Osteocyte (in vitro differentiated cells): ENCODE measurements at places on chromosomes 5 and 9.

DNA sequence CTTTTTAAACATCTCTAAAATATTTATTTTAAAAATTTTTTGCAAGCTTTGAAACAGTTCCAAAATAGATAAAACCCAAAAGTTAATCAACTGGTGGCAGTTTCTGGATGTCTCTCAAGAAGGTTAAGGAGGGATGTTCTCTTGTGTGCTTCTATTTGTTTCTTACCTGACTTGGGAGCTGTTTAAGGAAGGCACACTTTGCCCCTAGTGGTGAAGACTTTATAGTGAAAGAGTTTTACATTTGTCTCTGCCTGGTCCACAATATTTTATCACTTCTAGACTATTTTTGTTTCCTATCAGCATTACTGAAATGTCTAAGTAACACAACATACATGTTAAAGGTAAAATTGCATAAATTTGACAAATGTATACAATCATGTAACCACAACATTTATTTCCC, 552.8 kb downstream of the SEMA5A start:
- no peak overlapping the region for H3K4me3 ChIP-seq
- peaks cover 8% of the 10 kb centered on the region for H3K4me1 ChIP-seq
- no peak for DNase-seq
- H3K27me3 ChIP-seq: no peaks in the 10 kb centered on the region
- H3K27ac ChIP-seq: no peak overlapping the region

- no peak for DNase-seq
- H3K4me1 ChIP-seq: peaks cover 2% of the 10 kb centered on the region
- H3K36me3 ChIP-seq: no peaks in the 10 kb centered on the region
- no peak overlapping the region for H3K4me3 ChIP-seq
- peaks cover 27% of the 10 kb centered on the region for H3K27me3 ChIP-seq
These were observed 186.1 kb downstream of the PDZD2 start for GRCh38 chr5:31824869-31825517.

DNA sequence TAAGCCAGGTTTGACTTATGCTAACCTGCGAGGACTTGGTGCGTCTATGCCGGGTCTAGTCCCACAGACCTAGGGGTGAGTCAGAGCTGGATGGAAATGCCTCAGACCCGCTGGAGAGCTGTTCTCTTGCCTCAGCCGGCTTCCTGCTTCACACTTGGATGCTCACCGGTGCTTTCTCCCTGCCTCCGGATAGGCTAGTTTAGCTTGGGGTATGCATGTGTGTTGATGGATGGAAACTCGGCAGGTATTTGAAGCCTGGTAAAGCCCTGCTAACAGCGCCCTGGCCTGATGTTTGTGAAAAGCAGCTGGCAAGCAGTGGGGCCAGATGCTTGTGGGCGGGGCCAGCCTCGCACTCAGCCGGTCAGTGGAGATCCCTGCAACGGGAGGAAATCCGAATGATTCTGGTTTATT, 29.3 kb downstream of the PRRC2B start:
- no peaks in the 10 kb centered on the region for H3K27me3 ChIP-seq
- peaks cover 54% of the 10 kb centered on the region for H3K4me1 ChIP-seq
- DNase-seq: no peak

- H3K36me3 ChIP-seq: no peaks in the 10 kb centered on the region
- H3K4me1 ChIP-seq: peaks cover 14% of the 10 kb centered on the region
- no peak for DNase-seq
- H3K27me3 ChIP-seq: peaks cover 12% of the 10 kb centered on the region
These were observed 10.3 kb upstream of the FCN2 start for GRCh38 chr9:134870301-134870694.

GRCh38 chr9:98550206-98550820, 158.4 kb downstream of the GABBR2 start:
- H3K36me3 ChIP-seq: no peaks in the 10 kb centered on the region
- H3K27ac ChIP-seq: no peak overlapping the region
- DNase-seq: peak; percentile 40
- peaks cover 17% of the 10 kb centered on the region for H3K27me3 ChIP-seq
- H3K4me3 ChIP-seq: no peak overlapping the region

- H3K27me3 ChIP-seq: no peaks in the 10 kb centered on the region
- H3K4me1 ChIP-seq: no peaks in the 10 kb centered on the region
- H3K27ac ChIP-seq: no peak overlapping the region
- H3K36me3 ChIP-seq: no peaks in the 10 kb centered on the region
- H3K4me3 ChIP-seq: no peak overlapping the region
These were observed 330.6 kb downstream of the CHSY3 start for GRCh38 chr5:130234816-130235215.

GRCh38 chr5:79697222-79698170, 7.9 kb downstream of the CMYA5 start:
- no peaks in the 10 kb centered on the region for H3K27me3 ChIP-seq
- no peaks in the 10 kb centered on the region for H3K36me3 ChIP-seq
- no peak overlapping the region for H3K27ac ChIP-seq
- no peak for DNase-seq

GRCh38 chr5:110463106-110463505, 263.4 kb downstream of the TMEM232 start:
- no peaks in the 10 kb centered on the region for H3K36me3 ChIP-seq
- H3K4me1 ChIP-seq: peaks cover 8% of the 10 kb centered on the region

- peaks cover 6% of the 10 kb centered on the region for H3K27me3 ChIP-seq
- no peak for DNase-seq
- H3K4me1 ChIP-seq: no peaks in the 10 kb centered on the region
- no peaks in the 10 kb centered on the region for H3K36me3 ChIP-seq
- no peak overlapping the region for H3K27ac ChIP-seq
These were observed 26.5 kb downstream of the PPP2R2B start for GRCh38 chr5:146852089-146852488.

GRCh38 chr5:173247041-173247440, 12.0 kb upstream of the NKX2-5 start:
- no peaks in the 10 kb centered on the region for H3K36me3 ChIP-seq
- H3K27me3 ChIP-seq: peaks cover 40% of the 10 kb centered on the region
- H3K4me3 ChIP-seq: no peak overlapping the region
- no peak for DNase-seq
- peaks cover 10% of the 10 kb centered on the region for H3K4me1 ChIP-seq
- H3K27ac ChIP-seq: no peak overlapping the region

GRCh38 chr5:4116834-4117233, 521.2 kb downstream of the IRX1 start:
- no peaks in the 10 kb centered on the region for H3K27me3 ChIP-seq
- no peak overlapping the region for H3K27ac ChIP-seq
- no peak for DNase-seq
- H3K36me3 ChIP-seq: no peaks in the 10 kb centered on the region

- H3K27me3 ChIP-seq: no peaks in the 10 kb centered on the region
- no peak overlapping the region for H3K4me3 ChIP-seq
- peaks cover 60% of the 10 kb centered on the region for H3K4me1 ChIP-seq
- H3K36me3 ChIP-seq: peaks cover 8% of the 10 kb centered on the region
These were observed 87.8 kb downstream of the RAI14 start for GRCh38 chr5:34743878-34744277.

- H3K36me3 ChIP-seq: no peaks in the 10 kb centered on the region
- no peak overlapping the region for H3K4me3 ChIP-seq
- peaks cover 18% of the 10 kb centered on the region for H3K4me1 ChIP-seq
- H3K27ac ChIP-seq: no peak overlapping the region
- peaks cover 65% of the 10 kb centered on the region for H3K27me3 ChIP-seq
These were observed 2.8 kb downstream of the NR6A1 start for GRCh38 chr9:124768334-124768733.

DNA sequence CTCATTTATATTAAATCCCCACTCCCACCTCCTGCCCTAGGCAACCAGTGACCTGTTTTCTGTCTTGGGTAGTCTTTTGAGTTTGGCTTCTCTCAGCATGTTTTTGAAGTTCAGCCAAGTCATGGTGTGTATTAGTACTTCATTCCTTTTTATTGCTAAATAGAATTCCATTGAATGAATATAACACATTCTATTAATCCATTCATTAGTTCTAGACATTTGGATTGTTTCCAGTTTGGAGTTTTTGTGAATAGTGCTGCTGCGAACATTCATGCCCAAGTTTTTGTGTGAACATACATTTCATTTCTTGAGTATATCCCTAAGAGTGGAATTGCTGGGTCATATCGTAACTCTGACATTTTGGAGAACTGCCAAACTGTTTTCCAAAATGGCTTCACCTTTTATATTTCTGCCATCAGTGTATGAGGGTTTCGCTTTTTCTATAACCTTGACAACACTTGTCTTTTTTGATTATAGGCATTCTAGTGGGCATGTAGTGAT, 2.7 kb downstream of the ZNF346 start:
- peaks cover 24% of the 10 kb centered on the region for H3K4me1 ChIP-seq
- H3K36me3 ChIP-seq: peaks cover 14% of the 10 kb centered on the region
- no peak overlapping the region for H3K27ac ChIP-seq
- no peak for DNase-seq

DNA sequence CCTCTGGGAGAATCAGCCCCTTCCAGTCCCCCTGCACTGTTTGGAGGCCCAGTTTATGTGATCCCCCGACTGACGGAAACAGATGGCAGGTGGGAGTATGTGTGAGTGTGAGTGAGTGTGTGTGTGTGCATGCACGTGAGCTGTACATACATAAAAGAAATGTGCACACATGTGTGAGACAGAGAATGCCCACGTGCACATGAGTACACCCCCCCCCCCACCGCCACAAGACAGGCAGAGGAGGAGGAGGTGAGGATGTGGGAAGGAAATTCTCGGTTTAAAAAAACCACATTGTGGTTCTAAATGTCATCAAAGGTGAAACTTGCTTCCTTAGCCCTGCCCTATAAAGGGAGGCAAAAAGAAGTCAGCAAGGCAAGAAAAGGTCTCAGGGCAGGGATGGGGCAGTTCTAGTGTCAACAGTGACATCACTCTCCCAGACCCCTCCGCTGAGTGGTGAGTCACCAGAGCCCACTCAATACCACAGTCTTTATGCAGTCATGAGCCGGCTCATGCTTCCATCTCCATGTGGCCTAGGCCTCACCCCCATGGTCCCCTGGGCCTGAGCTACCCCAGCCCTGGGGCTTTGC, 79.2 kb upstream of the HSPA9 start:
- no peaks in the 10 kb centered on the region for H3K36me3 ChIP-seq
- peaks cover 3% of the 10 kb centered on the region for H3K4me1 ChIP-seq
- H3K4me3 ChIP-seq: no peak overlapping the region
- no peak overlapping the region for H3K27ac ChIP-seq
- DNase-seq: no peak
- H3K27me3 ChIP-seq: no peaks in the 10 kb centered on the region

- H3K27me3 ChIP-seq: peaks cover 16% of the 10 kb centered on the region
- no peaks in the 10 kb centered on the region for H3K36me3 ChIP-seq
- no peaks in the 10 kb centered on the region for H3K4me1 ChIP-seq
- peak; percentile 11 for DNase-seq
- no peak overlapping the region for H3K4me3 ChIP-seq
These were observed 27.9 kb upstream of the CEP72 start for GRCh38 chr5:584216-584615.

DNA sequence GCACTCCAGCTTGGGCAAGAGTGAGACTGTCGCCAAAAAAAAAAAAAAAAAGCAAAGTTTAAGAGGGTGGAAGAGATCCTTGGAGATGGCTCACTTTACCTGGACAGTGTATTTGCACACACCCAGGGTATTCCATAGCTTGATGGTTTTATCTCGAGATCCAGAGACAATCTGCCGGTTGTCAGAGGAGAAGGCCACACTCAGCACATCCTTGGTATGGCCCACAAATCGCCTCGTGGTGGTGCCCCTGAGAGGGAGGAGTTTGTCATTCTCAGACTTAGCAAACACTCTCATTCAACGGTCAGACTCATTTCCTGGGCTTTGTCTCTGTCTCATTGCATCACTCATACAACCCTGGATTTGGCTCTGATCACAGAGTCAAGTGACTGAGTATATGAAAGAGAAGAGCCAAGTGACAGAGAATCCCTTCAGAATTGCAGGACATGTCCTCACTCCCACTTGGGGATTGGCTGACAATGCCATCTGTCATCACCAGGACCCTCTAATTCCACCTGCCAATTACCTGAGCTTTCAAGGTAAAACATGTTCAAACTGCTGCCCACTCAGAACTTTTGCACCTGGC, 2.2 kb downstream of the RACK1 start:
- H3K4me1 ChIP-seq: peaks cover 44% of the 10 kb centered on the region
- DNase-seq: no peak
- peak overlapping the region; percentile 94 for H3K4me3 ChIP-seq
- H3K27me3 ChIP-seq: no peaks in the 10 kb centered on the region
- peak overlapping the region; percentile 100 for H3K27ac ChIP-seq
- H3K36me3 ChIP-seq: peaks cover 40% of the 10 kb centered on the region

DNA sequence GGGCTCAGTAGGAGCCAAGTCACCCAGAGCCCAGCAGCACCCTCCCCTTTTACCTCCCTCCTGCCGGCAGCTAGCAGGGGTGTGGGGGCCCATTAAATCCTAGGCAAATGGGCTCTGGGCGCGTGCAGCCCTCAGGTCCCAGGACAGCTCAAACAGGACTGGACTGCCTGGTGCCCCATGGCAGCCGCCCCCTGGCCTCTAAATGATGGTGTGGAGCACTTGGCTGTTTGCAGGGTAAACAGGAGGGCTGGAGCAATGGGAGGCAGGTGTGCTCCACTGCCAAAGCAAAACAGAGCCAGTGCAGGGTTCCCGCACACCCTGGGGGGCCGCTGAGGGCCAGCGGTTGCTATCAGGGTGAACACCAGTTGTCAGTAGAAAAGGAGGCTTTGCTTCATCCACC, 55.9 kb upstream of the C5orf58 start:
- no peak for DNase-seq
- H3K27ac ChIP-seq: no peak overlapping the region
- peaks cover 6% of the 10 kb centered on the region for H3K4me1 ChIP-seq

GRCh38 chr9:126612813-126613641, 701 bp upstream of the LMX1B start:
- H3K4me3 ChIP-seq: peak overlapping the region; percentile 55
- H3K27ac ChIP-seq: no peak overlapping the region
- H3K36me3 ChIP-seq: no peaks in the 10 kb centered on the region
- no peak for DNase-seq
- H3K27me3 ChIP-seq: peaks cover 49% of the 10 kb centered on the region
- peaks cover 14% of the 10 kb centered on the region for H3K4me1 ChIP-seq

DNA sequence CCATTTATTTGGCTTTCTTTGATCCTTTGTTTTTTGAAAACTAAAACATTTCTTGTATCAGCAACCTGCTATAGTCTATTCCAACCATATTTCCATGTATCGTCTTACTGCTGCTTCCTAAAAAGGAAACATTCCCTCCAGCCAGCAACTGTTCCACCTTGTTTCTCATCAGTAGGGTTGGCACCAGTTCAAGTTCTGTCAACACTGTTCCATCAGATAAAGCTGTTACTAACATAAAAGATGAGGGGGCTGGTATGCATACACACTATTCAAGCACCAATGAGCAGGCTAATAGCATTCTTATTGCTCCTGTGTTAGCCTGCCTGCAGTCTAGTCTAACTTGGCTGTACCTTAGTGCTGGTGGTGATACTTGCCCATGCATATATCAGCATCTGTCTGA, 178.3 kb downstream of the CWC27 start:
- H3K27me3 ChIP-seq: no peaks in the 10 kb centered on the region
- peaks cover 11% of the 10 kb centered on the region for H3K36me3 ChIP-seq
- no peak for DNase-seq
- no peak overlapping the region for H3K27ac ChIP-seq
- no peak overlapping the region for H3K4me3 ChIP-seq

DNA sequence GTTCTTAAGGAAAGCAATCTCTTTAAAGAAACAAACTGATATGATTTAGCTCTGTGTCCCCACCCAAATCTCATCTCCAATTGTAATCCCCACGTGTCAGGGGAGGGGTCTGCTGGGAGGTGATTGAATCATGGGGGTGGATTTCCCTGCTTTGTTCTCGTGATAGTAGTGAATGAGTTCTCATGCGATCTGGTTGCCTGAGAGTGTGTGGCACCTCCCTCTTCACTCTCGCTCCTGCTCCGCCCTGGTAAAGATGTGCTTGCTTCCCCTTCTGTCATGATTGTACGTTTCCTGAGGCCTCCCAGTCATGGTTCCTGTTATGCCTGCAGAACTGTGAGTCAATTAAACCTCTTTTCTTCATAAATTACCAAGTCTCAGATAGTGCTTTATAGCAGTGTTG, 412.7 kb upstream of the SMC2 start:
- no peak overlapping the region for H3K4me3 ChIP-seq
- DNase-seq: no peak
- no peak overlapping the region for H3K27ac ChIP-seq
- no peaks in the 10 kb centered on the region for H3K27me3 ChIP-seq
